ENCODE measurements at places on chromosomes 7 and 10.

DNA sequence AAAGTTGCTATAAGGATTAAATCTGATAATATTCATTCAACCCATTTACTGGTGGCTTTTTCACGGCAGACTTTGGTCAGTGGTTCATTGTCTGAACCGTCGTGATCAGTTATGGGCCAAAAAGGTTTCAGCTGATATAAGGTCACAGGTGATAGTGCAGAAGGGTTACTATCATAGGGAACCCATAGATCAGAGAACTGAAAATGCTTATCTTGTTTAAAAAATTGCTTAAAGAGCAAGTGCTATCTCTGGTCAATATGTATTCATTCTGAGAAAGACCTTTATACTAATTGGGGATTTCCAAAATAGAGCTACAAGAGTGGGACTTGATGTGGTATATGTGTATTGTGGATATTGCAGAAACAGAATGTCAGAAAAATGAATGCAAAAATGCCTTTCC is 147.8 kb upstream of the SEMA3E start:
- DNase-seq = no peak

DNA sequence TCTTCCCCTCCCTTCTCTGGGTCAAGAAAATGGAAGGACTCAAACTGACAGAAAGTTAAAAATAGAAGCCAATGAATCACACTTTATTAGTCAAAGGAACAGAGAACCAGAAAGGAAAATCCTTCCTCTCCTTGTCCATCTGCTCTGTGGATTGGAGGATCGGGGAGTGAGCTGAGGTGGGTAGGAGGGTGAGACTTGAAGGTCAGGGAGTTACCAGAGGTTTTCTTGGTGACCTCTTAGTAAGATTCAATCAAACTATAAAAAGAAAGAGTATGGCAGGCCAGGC is 12.2 kb downstream of the TLX1 start:
- DNase-seq = no peak

DNA sequence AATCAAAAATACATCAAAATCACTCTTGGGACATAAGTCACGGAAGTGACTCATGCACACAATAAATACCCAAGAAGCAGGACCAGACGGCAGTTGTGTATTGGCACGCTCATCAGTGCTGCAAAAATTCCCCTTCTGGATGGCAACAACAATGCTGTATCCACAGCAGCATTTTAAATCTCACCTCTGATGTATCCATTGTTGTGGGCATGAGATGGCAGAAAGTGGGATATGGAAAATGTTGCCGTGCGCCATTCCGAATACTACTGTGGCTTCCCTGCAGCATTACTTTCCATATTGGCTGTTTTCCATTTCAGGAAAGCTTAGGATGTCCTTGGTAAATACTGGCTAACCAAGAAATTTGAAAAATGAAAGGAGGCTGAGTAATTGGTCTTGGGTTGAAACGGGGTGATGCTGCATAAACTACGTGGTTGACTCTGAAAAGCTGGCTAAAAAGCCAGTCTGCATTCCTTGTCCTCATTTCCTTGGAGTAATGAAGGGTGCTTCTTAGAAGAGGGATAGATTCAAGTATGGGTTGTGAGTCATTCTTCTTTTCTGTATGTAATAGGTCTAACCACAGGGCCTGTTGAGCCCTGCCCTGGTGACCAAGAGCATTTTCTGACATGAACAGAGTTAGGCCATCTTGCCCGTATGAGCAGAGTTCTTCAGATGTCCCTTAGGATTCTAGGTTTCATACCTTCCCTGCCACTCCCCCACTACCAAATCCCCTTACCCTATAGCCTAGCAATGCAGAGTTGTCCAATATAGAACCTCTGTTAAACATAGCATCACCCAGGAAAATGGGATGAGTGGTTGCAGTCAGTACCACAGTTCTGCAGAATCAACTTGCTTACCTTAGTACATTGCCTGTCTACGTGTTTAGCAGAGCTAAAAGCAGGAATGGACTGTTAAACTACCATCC is 36.3 kb upstream of the TOMM7 start:
- DNase-seq = no peak

- no peak for DNase-seq
Observed at GRCh38 chr10:48535416-48536155, 69.3 kb downstream of the ARHGAP22 start.

GRCh38 chr10:117092386-117092785 is 45.7 kb downstream of the VAX1 start:
- DNase-seq = no peak

DNA sequence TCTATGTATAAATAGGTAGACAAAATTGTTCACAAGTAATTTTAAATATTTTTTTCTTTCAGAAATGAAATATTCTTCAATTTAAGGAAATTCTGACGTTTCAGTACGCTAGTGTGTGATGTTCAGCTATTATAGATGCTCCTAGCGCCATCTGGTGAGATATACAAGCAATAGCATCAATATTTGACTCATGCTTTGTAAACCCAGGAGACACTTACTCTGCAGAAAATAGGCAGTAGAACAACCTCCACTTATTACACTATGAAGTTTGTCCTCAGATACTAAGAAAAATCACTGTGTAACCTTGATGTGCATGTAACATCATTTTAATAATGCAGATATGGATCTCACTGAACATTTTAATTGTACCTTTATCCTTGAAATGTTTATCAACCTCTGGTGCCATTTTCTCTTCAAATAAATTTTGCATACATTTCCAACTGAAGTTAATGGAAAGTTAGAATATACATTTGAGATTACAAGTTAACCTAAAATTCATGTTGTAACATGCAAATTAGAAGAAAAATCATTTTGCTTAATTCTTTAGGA is 151.5 kb upstream of the FAM3C start:
- DNase-seq = peak; percentile 26

DNA sequence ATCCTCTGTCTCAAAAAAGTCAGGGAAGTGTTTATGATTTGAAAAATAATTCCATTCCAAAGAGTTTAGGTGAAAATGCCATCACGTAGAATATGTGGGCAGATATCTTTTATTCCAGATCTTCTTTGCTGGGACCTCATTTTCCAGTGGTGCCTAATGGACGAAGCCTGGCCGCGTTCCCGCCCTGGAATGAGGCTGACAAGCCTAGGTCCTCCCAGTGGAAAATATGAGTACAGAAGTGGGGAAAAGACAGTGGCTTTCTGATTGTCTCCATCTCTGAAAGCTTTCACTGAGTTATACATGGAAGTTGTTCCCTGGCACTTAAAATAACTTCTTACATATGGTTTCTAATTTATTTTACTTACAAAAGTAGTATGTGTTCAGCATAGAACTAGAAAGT is 139.4 kb downstream of the TACC2 start:
- DNase-seq = no peak

GRCh38 chr7:153389261-153389660 is 629.7 kb downstream of the ACTR3B start:
- DNase-seq = no peak

DNA sequence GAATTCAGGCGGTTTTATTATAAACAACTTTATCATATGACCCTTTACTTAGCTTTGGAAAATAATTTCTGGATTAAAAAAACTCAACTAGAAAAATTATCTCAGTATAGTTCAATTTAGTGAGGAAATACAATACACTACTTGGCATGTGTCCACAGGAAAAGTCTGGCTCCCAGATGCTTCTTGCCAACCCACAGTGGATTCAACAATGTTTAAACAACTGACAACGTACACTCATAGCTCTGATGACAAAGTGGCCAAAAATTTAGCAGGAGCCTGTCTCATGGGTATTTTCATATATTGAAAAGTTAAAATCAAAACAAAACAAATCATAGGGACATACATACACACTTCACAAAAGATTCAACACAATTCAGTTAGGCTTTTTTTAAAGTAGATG is 158.8 kb downstream of the SKAP2 start:
- DNase-seq = no peak

GRCh38 chr10:90857635-90858460 is at the start of gene HTR7:
Gene HTR7 (minus strand): TSS chr10:90858039. CDS start chr10:90857671, 368 bp downstream.
- peak; percentile 43 for DNase-seq

- no peak for DNase-seq
Observed at GRCh38 chr7:70694971-70695794, 436.8 kb upstream of the GALNT17 start.

- no peak for DNase-seq
Observed at GRCh38 chr10:8852546-8852945, 798.1 kb downstream of the GATA3 start.

DNA sequence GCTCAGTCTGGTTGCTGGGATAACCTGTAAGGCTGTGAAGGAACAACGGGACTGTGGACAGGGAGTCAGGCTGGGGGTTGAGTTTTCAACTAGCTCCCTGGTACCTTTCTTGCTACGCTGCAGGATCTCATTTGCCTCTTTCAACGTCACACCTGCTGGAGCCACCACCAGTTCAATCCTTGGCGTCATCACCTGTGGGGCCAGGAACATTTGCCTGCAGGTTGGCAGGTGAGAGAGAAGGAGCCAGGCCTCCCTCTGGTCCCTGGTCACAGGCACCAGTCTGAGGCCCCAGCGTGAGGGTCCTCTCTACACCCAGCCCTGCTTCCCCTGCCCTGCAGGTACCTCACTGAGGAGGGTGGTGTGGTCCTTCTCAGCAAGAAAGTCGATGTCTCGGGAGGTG is 9.8 kb downstream of the IMPDH1 start:
- DNase-seq = no peak

GRCh38 chr7:138864667-138865066 is 66.7 kb upstream of the ATP6V0A4 start:
- no peak for DNase-seq

DNA sequence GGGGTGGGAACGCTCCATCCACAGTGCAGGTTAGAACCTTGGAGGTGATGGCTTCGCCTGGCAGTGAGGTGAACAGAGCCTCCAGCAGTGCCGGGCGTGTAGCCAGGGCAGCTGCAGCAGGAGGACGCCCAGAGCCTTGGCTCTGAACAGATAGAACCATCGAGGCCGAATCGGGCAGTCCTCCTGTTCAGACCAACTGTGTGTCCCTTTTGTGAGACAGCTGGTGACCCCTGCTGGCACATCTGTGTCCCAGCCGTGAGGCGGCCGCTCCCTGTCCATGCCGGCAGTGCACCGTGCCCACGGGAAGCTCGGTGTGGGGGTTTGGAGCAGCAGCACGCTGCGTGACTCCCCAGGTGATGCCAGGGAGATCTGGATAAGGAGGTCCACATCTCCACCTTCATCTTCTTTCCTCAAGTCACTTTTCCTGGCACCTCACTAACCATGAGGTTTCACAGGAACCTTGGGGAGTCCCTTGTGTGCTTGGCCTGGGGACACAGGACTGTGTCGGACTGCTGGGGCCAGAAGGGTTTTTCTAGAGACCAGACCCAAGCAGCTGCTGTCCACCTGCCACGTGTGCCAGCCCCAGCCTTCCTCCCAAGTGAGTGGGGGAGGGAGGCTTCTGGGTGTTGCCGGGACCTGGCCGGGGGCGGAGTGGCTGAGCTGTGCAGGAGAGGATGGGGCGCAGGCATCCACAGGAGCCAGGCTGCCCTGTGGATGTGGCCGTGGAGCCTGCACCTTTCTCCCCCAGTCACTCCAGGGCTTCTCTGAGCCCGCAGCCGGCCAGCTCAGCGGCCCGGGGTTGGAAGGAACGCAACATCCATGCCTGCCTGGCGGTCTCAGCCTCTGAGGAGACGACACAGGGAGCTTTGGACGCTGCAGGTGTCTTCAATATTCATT is 69.4 kb downstream of the DNAJB6 start:
- DNase-seq = no peak

DNA sequence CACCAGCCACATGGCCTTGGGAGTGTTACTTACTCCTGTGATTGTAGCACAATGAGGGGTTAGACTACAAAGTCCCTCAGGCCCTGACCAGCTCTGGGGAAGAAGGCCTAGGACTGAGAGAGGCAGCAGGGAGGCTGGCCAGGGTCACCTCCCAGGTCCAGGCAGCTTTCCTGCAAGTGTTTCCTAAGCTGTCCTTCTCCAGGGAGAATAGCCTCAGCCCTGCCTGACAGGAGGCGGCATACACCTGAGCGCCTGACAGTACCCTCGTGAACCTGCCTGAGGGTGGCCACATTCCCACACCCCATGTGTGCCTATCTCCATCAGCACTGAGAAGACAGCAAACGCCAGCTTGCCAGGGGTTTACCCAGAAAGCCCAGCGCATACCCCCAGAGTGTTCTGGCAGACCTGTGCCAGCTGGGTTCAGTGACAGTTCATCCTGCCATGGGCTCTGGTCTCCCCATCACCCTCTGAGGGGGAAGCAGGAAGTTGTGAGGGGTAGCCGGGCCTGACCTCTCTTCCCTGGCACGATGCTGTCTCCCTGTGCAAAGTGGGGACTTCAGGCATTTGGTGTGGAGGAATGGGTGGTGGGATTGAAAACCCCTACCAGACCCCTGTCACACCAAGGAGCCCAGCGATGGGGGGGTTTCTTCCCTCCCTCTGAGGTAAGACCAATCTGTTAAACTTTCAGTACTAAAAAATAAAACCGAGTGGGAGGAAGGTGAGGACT is 56.3 kb upstream of the CAMK2B start:
- no peak for DNase-seq

GRCh38 chr10:17237149-17237527 is 9.1 kb downstream of the VIM start:
- DNase-seq = no peak

- DNase-seq = no peak
Observed at GRCh38 chr7:27098578-27099451, 3.0 kb upstream of the HOXA1 start.

DNA sequence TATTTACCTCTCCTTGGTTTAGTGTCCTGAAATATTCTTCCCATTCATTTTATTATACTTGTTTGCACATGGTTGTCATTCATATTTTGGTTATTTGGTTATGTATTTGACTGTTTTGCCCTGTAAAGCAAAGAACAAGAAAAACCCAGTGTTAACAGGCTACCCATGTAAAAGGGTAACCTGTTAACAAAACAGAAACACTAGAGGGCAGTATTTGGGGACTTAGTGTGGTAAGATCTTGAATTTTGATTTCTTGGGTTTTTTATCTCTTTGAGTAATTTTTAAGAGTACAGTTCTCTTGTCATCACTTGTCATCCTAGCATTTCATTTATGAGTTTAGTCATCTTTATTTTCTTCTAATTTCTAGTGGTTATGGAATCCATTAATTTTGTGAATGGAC is 51.3 kb downstream of the POLL start:
- no peak for DNase-seq

DNA sequence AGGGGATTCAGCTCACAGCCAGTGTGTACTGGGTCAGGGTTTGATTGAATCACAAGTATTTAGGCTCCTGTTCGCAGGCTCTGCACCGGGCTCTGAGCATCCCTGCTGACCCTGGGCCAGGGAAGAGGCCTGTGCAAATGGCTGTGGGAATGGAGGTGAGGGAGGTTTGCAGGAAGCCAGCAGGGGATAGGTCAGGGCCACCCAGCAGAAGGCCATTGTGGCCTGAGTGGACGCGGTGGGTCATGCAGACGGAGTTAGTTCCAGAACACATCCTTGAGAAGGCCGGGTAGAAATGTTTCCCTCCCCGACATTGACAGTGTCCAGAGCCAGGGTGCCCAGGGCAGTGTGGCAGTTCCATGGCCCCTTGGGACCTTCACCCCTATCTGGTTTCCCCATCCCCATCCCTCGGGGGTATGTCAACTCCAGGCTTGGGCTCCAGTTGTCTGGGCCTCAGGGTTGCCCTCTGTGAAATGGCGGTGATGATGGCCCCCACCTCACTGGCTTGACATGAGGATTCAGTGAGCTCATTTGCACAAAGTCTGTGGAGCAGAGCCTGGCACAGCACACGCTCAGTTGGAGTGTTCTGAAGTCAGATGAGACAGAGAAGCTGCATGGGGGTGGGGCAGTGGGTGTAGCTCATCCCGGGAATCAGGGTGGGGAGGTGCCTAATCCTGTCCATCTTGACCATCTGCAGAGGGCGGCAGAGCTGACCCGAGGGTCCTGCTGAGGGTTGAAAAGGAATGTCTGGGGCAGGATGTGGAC is 107.6 kb downstream of the ADCY1 start:
- DNase-seq = no peak

All from activated CD4-positive, alpha-beta T cell treated with anti-CD3 and anti-CD28 coated beads, Interleukin-2, amount 10 ng/mL, durations not matched to agents 7 days and 5 days (primary cell).